ENCODE measurements at places on chromosomes 6 and 20.

DNA sequence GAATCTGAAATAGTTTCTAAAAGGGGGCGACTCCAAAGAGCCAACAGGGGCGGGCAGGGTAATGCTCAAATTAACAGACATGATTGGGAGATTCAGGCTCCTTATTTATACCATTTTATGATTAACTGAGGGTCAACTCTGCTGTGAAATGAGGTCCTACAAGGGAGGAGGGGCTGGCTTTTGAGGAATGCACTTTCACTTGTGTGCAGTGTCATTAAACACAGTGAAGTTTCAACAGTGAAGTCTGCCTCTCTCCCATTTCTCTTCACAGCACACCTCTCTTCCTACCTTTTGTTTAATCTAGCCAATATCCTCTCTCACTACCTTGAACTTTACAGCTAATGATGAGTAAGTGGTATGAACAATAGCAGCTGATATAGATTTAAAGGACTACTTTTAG lies 557.3 kb upstream of the CITED2 start:
- DNase-seq, result no peak

DNA sequence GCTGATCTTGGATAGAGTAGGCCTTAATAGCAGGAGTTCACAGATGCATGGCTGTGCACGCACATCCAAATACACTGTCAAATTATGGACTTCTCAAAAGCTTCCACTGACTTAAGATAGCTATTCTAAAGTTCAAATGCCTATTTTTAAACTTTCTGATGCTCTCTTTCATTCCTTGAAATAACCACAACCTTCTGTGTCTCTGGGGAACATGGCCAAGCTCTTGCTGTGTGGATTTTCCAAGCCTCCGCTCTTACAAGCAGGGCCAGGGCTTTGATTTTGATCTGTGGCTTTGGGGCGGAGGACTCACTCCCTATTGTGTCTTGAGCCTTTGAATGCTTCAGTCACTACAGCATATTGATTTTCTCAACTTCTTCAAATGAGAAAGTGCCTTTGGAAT lies 35.7 kb upstream of the SNRPB2 start:
- DNase-seq, result no peak

GRCh38 chr20:47181056-47181862 lies 175.2 kb downstream of the ZMYND8 start:
- DNase-seq, result no peak

DNA sequence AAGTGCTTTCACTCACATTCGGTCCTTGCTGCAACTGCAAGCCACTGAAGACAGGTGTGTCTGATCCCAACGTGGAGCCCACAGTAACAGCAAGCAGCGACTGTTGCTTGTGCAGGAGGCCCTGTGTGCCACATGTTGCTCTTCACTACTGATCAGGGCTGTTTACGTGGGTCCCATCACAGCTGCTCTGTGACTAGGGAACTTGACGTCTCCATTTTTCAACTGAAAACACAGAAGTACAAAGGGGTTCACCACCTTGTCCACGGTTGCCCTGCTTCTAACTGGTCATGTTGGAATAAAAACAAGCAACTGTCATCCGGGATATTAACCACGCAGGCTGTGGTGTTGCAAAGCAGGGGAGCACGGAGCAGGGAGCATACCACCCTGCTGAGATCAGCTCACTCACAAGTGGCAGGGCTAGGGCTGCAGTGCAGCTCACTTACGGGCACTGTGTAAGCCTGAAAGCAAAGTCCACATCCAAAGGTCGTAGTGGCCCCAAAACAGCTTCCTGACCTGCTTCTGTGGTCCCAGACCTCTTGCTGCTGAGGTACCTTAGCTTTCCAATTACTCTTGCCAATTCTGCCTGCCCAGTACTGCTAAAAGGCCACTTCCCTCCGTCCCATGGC lies 105.8 kb upstream of the DUSP22 start:
- DNase-seq, result no peak

Measured in bone marrow (tissue), 2 donors.